ENCODE measurements at places on chromosomes 13 and 19.

GRCh38 chr19:53580871-53581835 is 43.2 kb downstream of the ZNF331 start:
- no peak for DNase-seq

- peak; percentile 97 for DNase-seq
Observed at GRCh38 chr19:34501339-34502320, 20.1 kb downstream of the WTIP start.

- peak; percentile 94 for DNase-seq
Observed at GRCh38 chr19:48319647-48320541, 5.5 kb upstream of the EMP3 start.

DNA sequence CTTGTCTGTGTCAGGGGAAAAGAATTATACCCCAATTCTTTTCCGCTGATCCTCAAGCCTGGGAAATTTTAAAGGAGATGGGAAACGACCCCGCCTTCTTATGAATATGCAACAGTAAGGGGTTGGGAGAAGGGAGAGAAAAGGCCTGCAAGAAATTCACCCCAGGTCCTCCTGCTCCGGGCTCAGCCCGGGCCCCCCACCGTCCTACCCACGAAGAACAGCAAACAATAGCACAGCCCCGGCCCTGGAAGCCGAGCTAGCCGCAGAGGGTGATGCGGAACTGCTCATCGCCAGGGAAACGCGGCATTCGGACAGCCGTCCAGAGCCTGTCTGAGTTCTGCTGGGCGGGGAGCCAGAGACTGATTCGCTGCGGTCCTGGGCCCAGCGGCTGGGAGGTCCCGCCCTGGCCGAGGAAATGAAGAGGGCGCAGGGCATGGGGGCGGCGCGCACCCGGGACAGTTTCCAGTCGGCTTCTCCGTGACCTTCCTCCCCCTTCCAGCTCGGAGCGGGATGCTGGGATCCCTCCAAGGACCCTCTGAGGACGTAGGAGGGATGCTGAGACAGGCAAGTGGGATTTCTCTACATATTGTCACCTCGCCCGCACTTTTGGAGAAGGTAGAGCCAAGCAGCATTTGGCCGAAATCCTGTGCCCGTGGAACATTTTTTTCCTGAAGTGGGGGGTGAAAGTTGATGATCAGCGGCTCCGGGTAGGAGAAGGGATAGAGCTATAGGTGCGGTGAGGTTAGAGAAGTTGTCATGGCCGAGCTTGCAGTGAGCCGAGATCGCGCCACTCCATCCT is 82.3 kb upstream of the C1QTNF9B start:
- DNase-seq, result peak; percentile 96

- peak; percentile 12 for DNase-seq
Observed at GRCh38 chr13:29454931-29455481, 140.5 kb downstream of the SLC7A1 start.

DNA sequence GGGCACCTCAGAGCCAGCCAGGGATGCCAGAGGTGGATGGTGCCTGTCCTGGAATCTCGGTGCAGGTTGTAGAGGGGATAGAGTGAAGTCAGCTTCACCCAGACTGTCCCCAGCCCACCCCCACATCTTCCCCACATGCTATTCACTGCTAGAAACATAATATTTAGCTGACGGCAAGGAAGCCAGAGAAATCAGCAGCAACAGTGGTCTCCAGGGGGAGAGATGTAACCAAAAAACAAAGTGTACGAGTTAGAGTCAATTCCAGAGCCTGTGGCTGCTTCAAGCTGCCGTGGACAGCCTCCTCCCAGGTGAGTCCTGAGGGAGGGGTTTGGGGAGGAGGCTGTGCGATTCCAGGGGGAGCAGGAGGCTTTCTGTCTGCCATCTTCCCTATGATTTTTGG is 97.6 kb downstream of the ZNF536 start:
- DNase-seq, result no peak

DNA sequence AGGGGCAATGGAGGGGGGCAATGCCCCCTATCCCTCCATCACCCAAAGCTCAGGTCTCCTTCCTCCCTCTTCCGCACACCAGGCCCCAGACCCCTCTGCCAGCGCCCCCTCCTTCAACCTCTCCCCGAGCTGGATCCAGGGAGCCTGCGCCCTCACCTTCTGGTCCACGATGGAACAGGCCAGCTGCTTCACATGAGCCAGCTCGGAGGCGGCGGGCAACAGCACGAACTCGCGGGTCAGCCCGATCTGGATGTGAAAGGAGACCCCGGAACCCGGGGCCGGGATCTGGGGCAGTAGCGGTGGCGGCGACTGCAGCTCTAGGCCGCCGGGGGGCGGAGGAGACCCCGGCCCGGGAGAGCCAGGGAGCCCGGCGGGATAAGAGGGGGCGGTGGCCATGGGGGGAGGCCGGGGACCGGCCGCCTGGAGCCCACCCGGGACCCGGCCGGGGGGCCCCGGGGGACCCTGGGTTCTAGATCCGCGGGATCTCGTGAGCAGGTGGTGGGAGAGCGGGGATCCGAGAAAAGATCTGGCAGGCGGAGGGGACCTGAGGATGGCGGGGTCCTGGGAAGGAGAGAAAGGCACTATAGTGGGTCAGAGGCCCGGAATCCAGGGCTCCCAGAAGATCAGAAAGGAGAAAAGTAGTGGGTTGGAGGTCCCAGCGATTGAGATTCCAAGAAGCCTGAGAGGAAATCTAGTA is 791 bp downstream of the PRKD2 start:
- peak; percentile 63 for DNase-seq
